Kidney tubule cell (primary cell): ENCODE measurements at places on chromosomes 6 and 20.

GRCh38 chr20:51042657-51043247, 19.8 kb upstream of the KCNG1 start:
- DNase-seq: no peak

- no peak for DNase-seq
These were observed 101.2 kb upstream of the SIRPG start for GRCh38 chr20:1758765-1759164.

DNA sequence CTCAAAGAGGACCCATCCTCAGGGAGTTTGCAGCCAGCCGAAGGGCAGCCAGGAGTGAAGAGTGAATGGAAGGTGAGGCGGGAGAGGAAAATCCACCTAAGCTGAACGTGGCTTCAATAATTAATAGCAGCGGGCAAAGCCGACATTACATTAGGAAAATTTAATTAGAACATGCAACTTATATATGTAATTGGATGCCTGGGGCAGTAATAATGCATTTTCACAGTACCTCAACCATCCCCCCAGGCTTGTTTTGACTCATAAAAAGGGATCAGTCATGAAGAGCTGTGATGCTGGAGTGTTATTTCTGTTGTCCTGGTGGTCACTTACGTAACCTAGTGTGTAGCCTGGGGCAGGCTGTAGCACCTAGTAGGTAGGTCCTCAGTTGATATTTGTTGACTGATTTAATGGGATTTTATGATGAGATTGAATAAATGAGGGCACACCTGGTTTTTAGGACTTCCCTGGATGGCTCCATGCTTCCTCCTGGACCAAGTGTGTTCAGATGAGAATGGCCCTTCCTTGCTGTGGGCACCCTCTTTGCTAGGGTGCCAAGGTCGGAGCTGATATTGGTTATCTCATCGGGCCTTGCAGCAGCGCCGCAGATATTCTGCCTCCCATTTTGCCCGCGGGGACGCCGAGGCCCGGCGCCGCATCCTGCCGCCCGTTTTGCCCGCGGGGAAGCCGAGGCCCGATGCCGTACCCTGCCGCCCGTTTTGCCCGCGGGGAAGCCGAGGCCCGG, 128.8 kb downstream of the CDH26 start:
- no peak for DNase-seq

DNA sequence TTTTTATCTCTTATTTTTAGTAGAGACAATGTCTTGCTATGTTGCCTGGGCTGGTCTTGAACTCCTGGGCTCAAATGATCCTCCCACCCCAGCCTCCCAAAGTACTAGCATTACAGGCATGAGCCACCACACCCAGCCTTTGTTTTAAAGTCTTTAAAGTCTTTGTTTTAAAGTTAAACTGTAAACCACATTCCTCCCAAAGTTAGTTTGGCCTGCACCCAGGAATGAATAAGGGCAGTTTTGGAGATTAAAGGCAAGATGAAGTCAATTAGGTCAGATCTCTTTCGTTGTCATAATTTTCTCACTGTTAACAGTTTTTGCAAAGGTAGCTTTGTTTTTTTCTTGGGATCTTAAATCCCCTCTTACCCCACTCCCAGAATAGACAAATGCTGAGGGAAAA, 63.8 kb downstream of the UBR2 start:
- peak; percentile 51 for DNase-seq

- no peak for DNase-seq
These were observed 2.4 kb upstream of the EBF4 start for GRCh38 chr20:2690213-2690612.

DNA sequence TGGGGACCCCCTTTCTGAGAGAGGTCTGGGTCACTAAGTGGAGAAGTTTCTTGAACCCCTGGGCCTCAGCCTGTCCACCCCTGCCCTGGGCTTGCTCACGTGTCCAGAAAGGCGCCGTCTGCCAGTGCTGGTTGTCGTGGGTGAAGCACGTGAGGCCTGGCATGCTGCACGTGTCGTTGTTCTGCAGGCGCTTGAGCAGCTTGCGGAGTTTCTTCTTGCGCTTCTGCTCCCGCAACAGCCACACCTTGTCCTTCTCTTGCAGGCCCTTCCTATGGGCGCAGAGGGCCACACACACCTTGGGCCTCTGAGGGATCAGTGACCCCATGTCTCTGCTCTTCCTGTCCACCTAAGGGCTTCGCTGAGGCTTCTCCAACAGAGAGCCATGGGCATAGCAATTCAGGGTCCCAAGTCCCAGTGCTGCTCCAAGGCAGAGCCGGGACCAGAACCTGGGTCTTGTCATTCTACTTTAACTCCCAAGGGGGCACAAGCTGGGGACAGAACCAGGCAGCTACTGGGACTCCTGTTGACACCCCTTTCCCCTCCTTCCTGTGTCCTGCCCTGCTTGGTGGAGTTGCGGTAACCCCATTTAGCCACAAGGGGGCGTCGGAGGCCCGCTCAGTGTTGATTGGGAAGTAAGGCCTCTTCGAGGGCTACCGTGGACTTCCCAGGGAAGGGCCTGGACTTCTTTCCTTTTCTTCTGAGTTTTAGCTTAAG, 121.8 kb downstream of the SULF2 start:
- peak; percentile 78 for DNase-seq

DNA sequence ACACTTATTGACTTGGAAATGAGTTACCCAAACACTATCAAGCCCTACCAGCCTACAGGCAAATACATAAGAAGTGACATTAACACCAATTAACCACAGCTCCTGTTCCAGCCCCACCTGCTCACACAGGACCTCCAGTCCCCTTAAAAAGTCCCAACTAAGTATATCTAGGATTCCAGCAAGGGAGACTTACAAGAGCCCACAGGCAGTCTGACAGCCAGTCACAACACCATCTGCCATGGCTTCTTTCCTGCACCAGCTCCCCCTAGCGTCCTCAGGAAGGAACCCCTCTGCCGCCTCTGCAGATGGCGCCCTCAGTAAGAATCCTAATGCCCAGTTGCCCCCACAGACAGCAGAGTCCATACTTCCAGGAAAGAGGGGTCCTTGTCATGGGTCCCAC, 122.1 kb downstream of the HIVEP2 start:
- DNase-seq: peak; percentile 29

DNA sequence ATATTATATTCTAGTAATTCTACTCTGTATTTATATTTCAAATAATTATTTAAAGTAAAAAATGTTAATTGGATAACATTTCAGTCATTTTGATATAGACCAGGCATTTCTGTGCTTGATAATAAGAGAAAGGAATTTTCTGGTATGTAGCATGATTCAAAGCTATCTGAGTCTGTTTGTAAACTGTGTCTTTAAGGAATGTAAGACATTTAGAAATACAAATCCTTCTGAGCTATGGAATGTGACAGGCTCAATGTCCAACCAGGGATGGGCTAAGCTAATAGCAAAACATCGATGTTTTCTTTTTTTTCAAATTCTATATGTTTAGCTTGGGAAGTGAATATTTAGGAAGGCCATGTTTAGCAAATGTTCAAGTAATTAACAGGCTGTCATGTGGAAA, 41.5 kb upstream of the FAM83B start:
- DNase-seq: no peak
